ENCODE measurements at places on chromosomes 3 and 15. TPM values are rescaled to one million over a fixed set of nuclear protein-coding genes. Genes with fewer than 3 reads are reported as not detected.

- DNase-seq = no peak
Measured at GRCh38 chr15:25536801-25537611, 98.2 kb upstream of the UBE3A start.

GRCh38 chr15:49610157-49610918 lies 10.3 kb downstream of the FAM227B start:
- no peak for DNase-seq

GRCh38 chr3:188170461-188171459 lies 16.8 kb downstream of the LPP start:
- no peak for DNase-seq

GRCh38 chr3:187105700-187106099 lies 33.6 kb downstream of the RPL39L start:
- DNase-seq = no peak

The SYNPR gene
- polyA plus RNA-seq = not detected

The SAMD7 gene
- not detected for polyA plus RNA-seq
